ENCODE measurements at places on chromosomes 5 and 9.
A peak's percentile ranks its signal among the peaks of the same experiment; 100 is the strongest.

- peak; percentile 7 for DNase-seq
Observed at GRCh38 chr9:4662989-4663792, 1.1 kb downstream of the PLPP6 start.

GRCh38 chr9:88539246-88539645 is 4.3 kb downstream of the NXNL2 start:
- no peak for DNase-seq

GRCh38 chr5:38793099-38793498 is 52.7 kb upstream of the OSMR start:
- DNase-seq = no peak

GRCh38 chr5:179243333-179243732 is 101.9 kb downstream of the ADAMTS2 start:
- DNase-seq = peak; percentile 49

DNA sequence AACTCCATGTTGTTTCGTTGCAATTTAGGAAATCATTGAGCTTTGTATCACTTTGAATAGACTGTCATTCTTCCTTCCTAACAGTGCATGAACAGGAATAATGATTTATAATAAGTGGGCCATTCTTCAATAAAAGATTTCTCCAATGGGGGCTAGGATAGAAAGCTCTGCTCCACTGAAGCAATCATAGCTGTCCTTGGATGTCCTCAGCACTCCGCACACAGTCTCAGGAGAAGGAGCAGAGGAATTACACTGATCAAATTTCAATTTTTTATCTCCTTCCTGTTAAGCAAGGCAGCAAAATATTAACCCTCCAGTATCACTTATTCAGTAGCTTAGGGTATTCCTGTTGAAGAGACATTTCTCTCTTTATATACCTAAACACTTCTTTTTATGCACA is 532.7 kb upstream of the ST8SIA4 start:
- no peak for DNase-seq

DNA sequence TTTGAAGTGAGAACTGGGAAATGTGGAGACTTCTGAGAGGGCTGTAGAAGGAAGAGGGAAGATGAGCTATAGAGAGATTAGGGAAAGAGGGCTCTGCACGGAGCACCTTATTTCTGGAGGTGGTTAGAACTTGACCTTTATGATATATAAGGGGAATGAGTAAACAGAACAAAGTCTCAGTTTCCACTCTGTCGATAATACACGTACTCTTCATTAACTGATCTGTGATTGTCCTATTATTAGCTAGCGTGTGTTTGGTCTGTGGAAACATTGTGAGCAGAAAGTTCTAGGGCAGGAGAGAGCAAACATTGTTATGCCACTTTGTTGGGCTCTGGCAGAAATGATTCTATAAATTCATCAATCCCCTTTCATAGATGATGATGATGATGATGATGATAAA is 118.5 kb downstream of the UGCG start:
- DNase-seq = no peak

DNA sequence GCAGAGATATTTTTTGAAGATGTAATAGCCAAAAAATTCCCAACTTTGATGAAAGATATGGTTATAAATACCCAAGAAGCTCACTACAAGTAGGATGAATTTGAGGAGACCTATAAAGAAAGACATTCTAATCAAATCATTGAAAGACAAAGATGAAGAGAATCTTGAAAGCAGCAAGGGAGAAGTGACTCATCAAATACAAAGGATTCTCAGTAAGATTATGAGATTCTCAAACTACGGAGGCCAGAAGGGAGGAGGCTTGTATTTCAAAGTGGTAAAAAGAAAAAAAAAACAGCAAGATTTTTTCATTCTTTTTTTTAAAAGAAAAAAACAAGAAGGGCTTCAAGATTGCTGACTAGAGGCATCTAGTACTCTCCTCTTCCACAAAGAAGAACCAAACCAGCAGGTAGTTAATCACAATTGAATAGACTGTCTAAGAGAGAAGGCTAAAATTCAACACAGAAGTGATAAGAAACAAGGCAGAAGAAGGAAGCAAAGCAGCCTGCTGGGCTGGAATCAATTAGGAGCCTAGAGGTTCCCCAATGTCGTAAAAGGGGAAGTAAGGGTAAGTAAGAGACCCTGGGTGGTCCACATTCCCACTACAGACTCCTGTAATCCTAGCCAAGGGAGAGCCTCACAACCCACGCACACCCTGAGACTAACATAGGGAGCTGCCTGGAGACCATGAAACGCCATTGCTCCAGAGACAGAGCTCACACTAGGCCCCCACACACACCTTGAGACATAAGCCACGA is 59.1 kb upstream of the NIPAL4 start:
- DNase-seq = no peak

DNA sequence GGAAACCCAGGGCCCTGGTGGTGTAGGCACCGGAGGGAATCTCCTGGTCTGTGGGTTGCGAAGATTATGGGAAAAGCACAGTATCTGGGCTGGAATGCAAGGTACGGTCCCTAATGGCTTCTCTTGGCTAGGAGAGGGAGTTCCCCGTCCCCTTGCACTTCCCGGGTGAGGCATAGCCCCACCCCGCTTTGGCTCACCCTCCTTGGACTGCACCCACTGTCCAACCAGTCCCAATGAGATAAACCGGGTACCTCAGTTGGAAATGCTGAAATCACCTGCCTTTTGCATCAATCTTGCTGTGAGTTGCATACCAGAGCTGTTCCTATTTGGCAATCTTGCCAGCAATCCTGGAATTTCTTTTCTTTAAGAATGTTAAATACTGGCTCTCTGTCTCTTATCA is 1429.1 kb downstream of the MAT2B start:
- no peak for DNase-seq

DNA sequence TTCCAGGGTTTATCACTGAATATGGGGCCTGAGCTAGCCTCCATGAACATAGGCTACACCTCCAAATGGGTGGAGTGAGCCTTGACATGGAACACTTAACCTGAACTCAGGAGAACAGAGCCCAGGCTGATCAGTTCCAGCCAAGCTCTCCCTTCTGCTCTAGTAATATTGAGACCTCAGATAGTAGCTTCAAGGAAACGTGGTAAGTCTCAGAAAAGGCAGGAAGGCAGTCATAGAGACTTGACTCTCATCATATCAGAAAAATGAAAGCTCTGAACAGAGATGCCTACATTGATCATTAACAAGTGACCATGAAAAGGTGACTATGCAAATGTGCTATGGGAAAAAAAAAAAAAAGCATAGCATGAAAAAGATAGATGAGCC is 40.5 kb upstream of the MYO10 start:
- DNase-seq = no peak

GRCh38 chr9:10411272-10411671 is 201.5 kb downstream of the PTPRD start:
- no peak for DNase-seq

GRCh38 chr5:77316871-77317661 is 106.6 kb downstream of the PDE8B start:
- DNase-seq = no peak

GRCh38 chr9:82021198-82021597 is 32.6 kb downstream of the SPATA31D1 start:
- DNase-seq = no peak

DNA sequence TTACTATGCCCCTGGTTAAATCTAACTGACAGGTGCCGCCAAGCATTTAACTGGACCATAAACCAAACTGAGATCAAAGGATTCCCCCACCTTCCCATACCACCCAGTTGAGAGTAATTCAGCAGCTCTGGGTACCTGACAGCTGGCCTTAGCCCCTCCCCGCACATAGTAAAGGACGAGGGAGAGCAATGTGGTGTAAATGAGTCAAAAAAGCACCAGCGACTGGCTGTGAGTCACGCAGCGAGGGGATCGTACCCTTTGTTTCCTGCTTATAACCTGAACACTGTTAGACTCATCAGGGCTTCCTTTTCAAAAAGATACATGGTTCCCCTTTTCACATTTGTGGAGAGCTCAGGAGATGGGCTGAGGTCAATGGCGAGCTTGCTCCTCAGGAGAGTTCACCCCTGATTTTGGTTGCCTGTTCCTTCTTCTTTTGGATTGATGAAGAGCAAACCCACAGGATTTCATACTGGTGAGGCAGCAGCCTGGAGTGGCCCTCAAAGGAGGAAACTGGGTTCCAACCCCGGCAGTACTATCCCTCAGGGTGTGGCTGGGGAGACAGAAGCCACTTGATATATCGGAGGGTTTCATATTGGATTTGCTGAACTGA is 71.5 kb downstream of the ANKRD33B start:
- peak; percentile 92 for DNase-seq

- no peak for DNase-seq
Observed at GRCh38 chr9:114497727-114498382, 7.4 kb downstream of the WHRN start.

DNA sequence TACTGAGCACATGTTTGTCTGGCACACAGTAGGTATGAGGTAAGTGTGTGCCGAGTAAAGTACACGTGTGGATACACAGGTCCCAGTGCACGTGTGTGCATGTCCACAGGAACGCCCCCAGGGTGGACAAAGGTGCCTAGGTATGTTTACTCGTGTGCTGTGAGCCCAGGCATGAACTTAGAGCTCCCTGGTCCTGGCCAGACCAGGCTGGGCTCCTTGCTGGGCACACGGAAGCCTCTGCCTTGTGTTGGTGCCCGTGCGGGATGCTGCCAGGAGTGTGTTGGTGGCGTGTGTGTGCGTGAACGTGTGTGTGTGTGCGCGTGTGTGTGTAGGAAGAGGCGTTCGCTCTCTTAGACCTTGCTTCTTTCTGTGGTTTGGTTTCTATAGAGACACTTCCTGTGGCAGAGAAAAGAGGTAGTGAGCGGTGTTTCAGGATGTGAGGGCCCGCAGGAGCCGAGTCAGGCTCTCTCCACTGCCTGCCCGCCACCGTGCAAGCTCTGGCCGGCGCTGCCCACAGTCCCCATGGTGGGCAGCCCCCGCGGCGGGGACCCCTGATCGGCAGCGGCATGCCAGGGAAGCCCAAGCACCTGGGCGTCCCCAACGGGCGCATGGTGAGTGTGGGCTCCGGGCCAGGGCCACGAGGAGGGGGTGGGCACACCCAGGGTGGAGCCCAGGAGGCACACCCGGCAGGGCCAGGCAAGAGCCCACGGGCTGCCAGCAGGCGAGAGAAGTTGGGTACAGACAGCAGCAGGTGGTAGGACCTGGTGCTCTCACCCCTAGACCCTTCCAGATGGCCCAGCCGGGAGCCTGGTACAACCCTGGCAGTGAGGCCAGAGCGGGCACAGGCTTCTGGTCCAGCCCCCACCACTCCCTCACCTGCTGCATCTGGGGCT is at the start of gene RGS14:
Gene RGS14, plus strand, starts transcription at position 466 of the 893 bp plus-strand sequence. Its CDS starts 101 bp downstream, at position 567.
- DNase-seq = peak; percentile 84

- DNase-seq = no peak
Observed at GRCh38 chr9:127330501-127330900, 65.9 kb downstream of the GARNL3 start.

- no peak for DNase-seq
Observed at GRCh38 chr5:167578977-167579692, 712.3 kb upstream of the WWC1 start.

DNA sequence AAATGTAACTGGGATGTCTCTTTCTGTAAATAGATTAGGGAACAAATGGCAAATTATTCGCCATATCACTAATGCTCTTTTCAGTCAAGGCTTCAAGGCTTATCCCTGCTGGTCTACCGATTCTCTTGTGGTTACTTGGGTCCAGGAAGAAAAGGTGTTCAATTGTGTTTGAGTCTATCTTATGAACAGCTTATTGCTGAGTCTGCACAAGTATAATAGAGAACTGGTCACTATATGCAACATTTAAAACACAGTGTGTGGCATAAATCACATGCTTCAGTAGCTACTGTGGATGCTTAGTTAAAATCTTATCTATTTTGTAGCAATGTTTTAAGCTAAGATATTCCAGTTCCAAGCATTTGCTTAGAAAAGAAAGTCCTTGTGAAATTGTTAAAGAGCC is 274.2 kb upstream of the FAM174A start:
- DNase-seq = no peak

DNA sequence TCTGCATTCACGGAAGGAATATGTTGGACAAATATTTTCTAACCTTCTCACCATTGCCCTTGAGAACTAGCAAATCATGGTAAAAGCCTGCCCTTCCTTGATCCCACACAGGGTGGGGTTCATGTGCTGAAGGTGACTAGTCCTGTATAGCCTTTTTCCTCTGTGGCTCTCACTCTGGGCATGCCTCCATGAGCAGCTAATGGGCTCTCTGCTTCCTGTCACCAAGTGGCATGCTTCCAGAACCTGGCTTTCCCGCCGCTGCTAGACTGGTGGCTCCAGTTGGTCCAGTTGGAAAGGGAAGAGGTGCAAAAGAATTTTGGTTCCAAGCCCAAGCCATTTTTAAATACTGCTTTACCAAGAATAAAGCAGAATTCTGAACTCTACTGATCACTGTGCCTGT is 35.5 kb downstream of the FBXO10 start:
- no peak for DNase-seq

DNA sequence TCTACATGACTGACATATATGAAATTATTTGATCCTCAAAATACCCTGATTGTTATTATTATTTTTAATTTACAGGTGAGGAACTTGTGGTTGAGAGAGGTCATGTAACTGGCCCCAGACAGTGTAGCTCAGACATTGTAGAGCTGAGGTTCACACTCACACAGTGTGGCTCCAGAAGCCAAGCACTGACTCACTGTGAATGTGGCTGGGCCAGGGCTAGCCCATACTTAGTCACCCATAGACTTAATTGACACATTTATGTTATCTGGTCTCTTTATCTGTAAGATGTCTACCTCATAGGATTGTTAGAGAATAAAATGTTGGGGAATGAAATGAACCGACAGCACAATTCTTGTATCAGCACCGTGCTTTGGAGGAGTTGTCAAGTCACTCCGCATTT is 24.9 kb upstream of the CCDC112 start:
- no peak for DNase-seq

DNA sequence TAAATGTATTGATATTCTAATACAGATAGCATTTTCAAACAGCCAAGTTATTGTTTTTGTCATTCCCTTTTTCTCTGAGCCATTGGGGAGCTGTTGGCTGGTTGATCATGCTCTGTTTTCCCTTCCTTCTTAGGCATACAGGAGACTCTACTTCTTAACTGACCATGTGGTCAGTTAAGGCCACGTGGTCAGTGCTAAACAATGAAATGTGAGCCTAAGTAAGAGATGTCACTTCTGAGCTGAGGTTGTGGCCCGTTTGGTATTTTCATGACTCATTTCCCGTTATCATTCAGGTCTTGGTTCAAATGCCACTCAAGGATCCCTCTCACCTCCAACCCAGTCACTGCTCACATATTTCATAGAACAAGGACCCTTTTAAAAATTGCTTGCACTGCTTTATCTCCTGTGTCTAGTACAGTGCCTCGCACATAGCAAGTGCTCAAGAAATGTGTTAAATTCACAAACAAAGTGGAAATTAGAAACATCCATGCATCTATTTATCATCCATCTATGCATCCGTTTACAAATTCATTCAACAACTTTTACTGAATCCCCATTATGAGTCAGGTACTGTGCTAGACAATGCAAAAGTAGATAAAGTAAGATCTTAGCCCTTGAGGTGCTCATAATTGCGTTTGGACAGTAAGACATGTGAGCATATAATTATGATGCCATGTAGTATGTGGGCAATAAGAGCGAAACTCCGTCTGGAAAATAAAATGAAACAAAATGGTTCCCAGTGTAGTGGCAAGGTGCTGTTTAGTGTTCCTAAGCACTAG is 50.7 kb downstream of the ARRDC3 start:
- DNase-seq = no peak

GRCh38 chr9:79447762-79448161 is 124.0 kb upstream of the TLE4 start:
- DNase-seq = no peak

- no peak for DNase-seq
Observed at GRCh38 chr5:113578091-113578490, 64.6 kb downstream of the YTHDC2 start.
